Hair follicle dermal papilla cell (primary cell): ENCODE measurements at places on chromosomes 11 and 22. TPM values are rescaled to one million over a fixed set of nuclear protein-coding genes. Genes with fewer than 3 reads are reported as not detected.

Gene IRAG1
- 11.9 and 12.7 TPM in 2 replicates for total RNA-seq

Gene APOL1
- 2.3 and 3.3 TPM in 2 replicates for total RNA-seq

Gene TBX10
- total RNA-seq = not detected in 2 replicates

Gene SAA1
- not detected in 2 replicates for total RNA-seq

Gene RTN4R
- total RNA-seq = 0.16 TPM in 1 of 2 replicates, not detected in the other

Gene OTOG
- total RNA-seq = not detected in 2 replicates
